CMK (cell line): ENCODE measurements at places on chromosomes 11 and 22.

- DNase-seq: no peak
Observed at GRCh38 chr11:23767576-23767975, 729.3 kb upstream of the LUZP2 start.

DNA sequence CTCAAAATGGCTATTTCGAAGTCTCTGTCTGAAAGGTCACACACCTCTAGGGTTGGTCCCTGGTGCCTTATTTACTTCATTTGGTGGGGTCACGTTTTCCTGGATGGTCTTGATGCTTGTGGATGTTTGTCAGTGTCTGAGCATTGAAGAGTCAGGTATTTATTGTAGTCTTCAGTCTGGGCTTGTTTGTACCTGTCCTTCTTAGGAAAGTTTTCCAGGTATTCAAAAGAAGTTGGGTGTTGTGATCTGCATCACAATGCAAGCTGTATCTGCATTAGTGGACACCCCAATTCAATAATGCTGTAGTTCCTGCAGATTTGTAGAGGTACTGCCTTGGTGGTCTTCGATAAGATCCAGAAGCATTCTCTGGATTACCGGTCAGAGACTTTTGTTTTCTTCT lies 63.5 kb upstream of the TP53AIP1 start:
- DNase-seq: no peak

- no peak for DNase-seq
Observed at GRCh38 chr11:36684840-36685801, 87.1 kb upstream of the RAG2 start.

DNA sequence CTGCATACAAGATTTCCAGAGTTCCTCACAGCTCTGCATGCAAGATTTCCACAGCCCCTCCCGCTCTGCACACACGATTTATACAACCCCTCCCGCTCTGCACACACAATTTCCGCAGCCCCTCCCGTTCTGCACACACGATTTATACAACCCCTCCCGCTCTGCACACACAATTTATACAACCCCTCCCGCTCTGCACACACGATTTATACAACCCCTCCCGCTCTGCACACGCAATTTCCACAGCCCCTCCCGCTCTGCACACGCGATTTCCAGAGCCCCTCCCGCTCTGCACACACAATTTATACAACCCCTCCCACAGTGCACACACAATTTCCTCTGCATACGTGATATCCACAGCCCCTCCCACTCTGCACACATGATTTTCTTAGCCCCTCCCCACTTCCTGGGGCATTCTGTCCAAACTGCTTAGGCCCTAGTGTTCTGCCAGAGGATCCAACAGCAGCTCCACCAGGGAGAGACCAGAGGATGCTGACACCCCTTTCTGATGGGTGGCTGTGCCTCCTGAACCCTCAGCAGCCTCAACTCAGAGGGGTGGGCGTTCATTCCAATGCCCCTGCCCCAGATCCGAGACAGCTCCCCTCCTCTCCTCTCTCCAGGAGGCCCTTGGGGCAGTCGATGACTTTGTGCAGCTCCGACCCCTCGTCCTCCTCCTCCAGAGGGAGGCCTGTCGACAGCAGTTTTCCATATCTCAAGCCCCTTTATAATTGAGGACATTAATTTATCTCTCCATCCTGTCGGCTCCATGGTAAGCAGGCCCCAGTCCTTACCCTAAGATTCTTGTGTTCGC lies 671.7 kb downstream of the BRD1 start:
- DNase-seq: no peak

DNA sequence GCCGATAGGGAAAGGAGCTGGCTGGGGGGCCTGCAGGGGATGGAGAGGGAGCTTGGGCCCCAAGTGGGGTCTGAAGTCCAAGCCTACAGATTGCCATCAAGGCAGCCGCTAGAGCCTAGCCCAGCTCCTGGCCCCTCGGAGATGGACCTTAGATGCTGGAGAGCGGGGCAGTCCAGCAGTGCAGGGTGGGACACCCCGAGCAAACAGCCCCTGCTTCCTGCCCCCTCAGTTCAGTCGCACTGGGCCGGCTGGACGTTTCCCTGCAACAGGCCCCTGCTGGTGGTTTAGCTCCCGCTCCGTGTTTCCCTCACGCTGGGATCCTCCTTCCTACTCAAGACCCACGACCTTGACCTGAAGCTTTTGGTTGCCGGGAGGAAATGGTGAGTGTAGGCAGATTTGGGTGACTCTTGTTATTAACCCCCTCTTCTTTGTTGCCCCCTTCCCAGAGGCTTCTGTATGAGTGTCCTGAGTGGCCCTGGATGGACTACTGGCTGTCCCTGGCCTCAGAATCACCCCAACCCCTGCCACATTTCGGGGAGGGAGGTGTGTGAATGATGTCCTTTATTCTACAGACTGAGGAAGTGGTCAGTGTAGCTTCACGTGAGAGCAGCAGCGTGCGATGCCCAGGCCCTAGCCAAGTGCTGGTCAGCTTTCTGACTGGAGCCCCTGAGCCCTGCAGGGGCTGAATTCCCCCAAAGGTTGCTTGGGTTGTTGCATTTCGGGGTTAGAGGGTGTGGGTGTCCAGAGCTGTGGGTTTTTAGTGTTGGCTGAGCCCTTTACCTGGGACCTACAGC lies 2.7 kb downstream of the ST3GAL4 start:
- DNase-seq: no peak

DNA sequence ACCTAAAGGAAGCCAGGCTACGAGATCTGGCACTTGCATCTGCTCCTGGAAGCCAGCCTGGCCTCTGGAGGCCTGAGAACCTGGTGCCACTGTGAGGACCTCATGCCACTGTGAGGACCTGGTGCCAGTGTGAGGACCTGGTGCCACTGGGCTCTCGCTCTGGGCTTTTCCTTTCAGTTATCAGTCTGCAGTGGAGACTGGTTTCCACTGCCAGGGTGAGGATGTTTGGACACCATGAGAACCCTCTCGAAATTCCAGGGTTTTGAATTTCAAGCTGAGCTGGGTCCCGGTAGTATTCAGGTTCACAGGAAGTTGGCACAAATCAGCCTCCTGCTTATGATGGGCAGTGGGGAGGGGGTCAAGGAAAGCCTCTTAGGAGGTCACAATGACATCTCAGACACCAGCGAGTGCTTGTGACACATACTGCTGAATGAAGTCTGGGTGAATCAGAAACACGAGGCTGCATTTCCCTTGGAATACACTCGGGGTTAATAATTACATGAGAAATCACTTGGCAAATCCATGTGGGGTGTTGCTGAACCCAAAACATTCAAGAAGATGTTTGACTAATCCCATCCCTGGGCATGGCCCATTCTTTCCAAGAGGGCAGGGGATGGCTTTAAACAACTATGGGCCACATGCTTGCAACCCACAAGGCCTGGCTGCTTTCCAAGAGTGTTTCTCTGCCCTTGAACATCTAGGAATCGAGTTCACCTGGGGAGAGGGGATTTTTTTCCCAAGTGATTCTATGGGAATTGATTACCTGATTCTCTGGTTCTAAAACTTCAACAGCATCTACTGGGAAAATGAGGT lies 60.2 kb downstream of the LINC01488 start:
- no peak for DNase-seq

GRCh38 chr11:87031433-87032170 lies 6.1 kb upstream of the TMEM135 start:
- no peak for DNase-seq

GRCh38 chr11:133919330-133920108 lies 37.2 kb downstream of the IGSF9B start:
- DNase-seq: no peak

GRCh38 chr11:112748713-112749543 lies 212.3 kb upstream of the NCAM1 start:
- DNase-seq: no peak

- no peak for DNase-seq
Observed at GRCh38 chr11:6833356-6833755, 12.1 kb upstream of the OR10A5 start.

GRCh38 chr11:133339495-133340140 lies 192.7 kb downstream of the OPCML start:
- no peak for DNase-seq

DNA sequence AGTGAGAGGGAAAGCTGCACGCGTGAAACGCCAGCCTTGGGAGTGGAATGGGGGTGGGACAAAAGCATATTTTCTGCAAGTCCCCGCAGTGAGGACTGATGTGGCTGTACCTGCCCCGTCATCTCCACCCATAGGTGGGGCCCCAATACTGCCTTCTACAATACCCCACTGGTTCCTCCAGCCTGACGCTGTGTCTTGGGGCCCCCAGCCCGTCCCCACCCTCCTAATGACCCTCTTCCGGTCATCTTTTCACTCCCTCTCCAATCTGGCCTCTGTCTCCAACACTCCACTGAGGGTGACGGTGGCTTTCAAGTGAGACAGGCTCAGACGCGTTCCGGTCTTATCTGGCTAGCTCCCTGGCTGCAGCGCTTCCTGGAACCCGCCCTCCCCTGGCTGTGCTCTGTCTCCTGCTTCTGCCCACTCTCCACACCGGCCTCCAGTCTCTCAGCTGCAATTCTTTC lies 104.2 kb downstream of the MICAL3 start:
- peak; percentile 56 for DNase-seq

GRCh38 chr11:97905101-97905500 lies 1115.6 kb upstream of the CNTN5 start:
- no peak for DNase-seq

GRCh38 chr11:79438631-79439409 lies 2.0 kb downstream of the TENM4 start:
- no peak for DNase-seq

DNA sequence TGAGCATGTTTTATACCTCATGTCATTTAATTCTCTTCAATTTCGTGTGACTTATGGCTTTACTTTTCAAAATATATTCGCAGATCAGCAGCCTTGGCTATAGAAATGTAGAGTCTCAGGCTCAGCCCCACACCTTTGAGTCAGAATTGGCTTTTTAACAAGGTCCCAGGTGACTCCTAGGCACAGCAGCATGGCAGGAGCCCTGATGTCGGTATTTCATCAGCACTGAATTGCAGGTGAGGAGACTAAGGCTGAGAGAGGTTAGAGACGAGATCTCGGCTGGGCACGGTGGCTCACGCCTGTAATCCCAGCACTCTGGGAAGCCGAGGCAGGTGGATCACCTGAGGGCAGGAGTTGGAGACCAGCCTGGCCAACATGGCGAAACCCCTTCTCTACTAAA lies 196.9 kb upstream of the SEZ6L start:
- no peak for DNase-seq

GRCh38 chr11:95296621-95297025 lies 65.6 kb upstream of the SESN3 start:
- DNase-seq: no peak

- DNase-seq: no peak
Observed at GRCh38 chr11:15073361-15074205, at the start of gene CALCB. Gene CALCB, plus strand, starts transcription at chr11:15073593. Its CDS starts 1,126 bp downstream, at chr11:15074719.

DNA sequence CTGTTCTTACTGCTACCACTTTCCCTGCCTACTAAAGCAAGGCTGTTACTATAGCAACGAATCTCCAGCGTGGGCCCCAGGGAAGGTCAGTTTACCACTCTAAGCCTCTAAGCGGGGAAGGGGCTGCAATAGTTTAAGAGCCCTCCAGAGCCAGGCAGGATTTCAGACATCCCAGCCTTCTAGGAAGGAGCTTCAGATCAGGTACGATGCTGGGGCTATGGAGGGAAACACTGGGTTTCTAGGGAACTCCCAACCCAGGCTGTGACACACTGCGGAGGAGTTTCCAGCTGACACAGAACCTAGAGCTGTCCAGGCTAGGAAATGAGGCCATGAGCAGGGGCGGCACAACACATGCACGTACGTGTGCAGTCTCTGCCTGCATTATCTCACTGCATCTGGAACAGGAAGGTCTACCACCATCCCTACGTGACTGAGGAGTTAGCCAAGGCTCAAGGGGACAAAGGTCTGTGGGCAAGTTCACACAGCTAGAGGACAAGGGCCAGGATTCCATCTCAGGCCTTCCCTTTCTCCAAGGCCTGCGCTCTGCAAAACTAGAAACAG lies 20.4 kb downstream of the HPS4 start:
- no peak for DNase-seq

GRCh38 chr22:39955675-39956074 lies 4.5 kb upstream of the TMA7B start:
- DNase-seq: no peak

- no peak for DNase-seq
Observed at GRCh38 chr11:35214792-35215193, 75.8 kb downstream of the CD44 start.

- no peak for DNase-seq
Observed at GRCh38 chr11:95682552-95682951, 107.0 kb downstream of the FAM76B start.

DNA sequence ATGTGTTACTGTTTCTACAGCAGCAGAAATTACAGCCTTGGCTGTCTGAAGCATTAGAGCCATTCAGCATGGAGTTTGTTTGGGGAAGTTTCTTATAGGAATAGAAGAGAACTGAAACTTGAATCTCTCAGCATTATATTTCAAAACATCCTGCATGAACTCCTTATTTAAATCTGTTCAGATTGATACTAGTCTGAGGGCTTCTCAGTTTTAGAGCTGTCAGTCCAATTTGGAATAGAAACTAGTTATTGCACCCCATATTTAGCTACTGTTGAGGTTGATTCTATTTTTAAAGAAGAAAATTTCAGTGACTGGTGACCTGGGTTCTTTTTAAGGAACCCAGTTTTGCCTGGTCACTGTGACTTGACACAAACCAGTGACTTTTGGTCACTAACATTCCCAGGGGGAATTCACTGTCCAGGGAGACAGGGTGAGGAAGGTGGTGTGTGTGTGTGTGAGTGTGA lies 126.0 kb upstream of the TTC12 start:
- no peak for DNase-seq

GRCh38 chr22:46833228-46833627 lies 70.8 kb downstream of the TBC1D22A start:
- no peak for DNase-seq

DNA sequence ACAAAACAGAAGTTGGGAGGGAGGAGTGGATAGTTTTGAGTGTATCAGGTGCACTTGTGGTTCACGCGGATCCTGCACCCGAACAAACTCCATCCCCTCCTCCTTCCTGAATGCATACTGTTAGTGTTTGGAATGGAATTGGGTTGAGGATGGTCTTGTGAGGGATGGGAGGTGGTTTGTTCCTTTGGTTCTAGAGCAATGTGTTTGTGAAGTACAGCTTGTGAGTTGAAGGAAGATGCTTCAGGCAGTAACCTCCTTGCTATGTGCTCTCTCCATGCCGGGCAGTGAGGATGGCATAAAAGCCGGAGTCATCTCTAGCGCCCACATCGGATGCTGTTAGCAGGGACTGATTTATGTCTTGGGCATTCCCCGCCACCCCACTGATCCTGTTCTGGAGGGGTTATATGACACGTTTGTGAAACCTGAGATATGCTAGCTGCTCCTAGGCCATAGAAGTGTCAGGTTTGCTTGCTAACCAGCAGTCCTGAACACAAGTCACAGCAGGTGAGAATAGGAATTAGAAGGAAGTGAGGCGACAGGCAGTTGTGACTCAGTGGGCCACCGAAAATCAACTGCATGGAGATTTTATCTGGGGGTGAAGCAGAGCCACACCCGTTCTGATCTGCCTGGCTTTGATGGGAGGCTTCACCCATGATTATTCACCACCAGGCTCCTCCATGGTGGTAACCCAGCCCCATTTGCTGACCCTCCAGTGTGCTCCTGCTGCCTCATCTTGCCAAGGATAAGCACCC lies 2.2 kb downstream of the BCR start:
- DNase-seq: no peak
